ENCODE measurements at places on chromosomes 16 and 17.

- DNase-seq: peak; percentile 68
These were observed 114.8 kb upstream of the NOL11 start for GRCh38 chr17:67602974-67603373.

GRCh38 chr17:77366206-77366557, 225.4 kb downstream of the SEC14L1 start:
- DNase-seq: peak; percentile 71

DNA sequence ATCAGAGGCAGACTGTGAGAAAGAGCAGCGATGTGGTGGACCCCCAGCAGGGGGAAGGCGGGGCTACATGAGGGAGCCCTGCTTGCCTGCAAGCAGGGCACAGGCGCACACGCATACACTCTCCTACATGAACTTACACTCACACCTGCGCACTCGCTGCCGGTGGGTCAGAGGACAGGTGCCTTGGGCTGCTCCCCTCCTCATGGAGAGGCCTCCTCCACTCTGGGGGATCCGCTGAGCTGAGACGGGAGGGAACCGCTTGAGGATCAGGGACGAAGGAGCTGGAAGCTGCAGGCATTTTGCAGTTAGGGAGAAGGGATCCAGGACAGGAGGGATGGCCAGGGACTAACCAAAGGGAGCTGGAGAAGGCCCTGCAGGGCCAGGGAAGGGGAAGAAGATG, 14.2 kb downstream of the OSBPL7 start:
- DNase-seq: no peak

DNA sequence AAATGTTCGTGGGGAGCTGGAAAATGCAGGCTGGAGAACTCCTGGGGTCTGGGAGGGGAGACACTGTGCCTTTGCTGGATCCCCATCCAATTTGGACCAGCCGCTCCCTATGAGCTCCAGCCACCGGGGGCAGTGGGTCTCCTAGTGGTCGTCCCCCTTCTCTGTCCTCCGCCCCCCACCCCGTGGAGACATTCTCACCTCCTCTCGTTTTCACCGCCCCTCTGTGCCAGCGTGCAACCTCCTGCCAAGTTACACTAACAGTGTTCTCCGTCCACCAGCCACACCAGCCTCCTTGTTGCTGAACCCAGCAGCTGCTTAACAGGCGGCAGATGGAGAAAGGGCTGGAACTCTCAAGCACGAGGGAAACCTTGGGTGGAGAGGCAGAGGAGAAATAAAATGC, 67.4 kb upstream of the SOX9 start:
- DNase-seq: no peak

GRCh38 chr17:12316021-12316420, 295.3 kb downstream of the MAP2K4 start:
- DNase-seq: no peak

DNA sequence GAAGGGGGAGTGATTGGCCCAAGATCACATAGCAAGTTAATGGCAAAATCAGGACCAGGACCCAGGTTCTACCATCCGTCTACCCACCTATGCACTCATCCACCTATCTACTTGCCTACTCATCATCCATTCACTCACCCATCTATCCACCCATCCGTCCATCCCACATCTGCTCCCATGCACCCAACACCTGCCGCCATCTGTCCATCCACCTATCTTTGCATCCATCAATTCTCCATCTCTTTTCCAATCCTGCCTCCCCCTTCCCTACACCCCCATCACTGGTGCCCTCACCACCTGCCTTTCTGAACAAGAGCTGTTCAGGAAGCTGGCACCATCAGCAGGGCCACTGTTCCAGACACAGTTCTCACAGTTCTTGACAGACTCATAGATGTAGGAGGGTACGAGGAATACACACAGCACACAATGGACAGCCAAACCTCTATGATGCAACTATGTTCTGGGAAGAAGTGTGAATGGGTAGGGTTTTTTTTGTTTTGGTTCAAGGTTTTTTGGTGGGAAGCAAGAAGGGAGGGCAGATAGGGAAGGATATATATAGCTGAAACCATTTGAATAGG, 4.5 kb downstream of the SAMD14 start:
- no peak for DNase-seq

- DNase-seq: no peak
These were observed 4.7 kb downstream of the PRR29 start for GRCh38 chr17:64002658-64003525.

DNA sequence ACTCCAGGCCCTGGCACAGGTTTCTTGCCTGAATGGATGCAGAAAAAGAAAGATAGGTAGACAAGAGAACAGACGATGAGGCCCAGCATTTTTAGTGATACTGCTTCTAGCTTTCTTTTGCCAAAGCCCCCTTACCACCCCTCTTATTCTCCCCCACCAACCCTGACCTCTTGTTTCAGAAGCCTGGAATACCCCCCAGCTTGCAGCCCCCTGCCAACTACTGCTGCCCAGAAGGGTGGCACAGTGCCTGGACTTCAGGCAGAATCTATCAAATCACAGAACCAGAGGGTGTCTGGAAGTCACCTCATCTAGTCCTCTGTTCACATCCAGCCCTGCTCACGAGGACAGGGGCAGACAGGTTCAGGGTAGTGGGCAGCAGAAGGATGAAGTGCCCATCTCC, 35.6 kb downstream of the NEUROD2 start:
- no peak for DNase-seq

- peak; percentile 73 for DNase-seq
These were observed 53.4 kb downstream of the BRIP1 start for GRCh38 chr17:61809816-61810392.

DNA sequence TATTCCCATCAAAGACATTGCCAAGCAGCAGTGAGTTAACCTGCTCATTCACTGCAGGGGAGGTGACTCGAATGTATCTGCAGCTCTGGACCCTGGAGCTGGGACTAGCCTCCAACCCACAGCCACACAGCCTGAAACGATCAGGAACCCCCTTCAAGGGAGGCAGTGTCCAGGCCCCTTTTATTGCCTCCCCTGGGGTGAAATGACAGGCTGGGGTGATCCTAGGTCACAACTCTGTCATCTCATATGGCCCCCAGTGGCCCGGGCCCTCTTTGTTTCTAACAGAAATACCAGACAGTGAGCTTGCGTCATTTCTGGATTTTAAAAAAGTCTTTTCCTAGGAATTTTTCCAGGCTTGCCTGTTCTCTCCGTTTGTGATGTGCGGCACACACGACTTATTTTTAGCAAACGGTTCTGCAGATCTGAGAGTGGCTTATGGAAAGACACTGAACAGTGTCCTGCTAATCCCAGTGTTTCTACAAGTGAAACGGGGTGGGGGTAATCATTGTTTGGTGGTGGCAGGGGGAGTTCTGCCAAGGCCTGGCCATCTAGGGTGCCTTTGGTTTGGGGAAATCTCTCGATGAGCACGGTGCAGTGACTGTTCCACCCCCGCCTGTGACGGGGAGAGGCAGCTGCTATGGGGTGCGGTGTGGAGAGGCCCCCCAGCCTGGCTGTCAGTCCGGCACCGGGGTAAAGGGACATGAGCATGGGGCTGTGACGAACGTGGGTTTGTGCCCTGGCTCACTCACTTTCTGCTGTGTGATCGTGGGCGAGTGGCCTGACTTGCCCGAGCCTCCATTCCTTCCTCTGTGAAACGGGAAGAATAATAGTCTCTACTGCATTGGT, 27.2 kb downstream of the NAGPA start:
- DNase-seq: no peak

GRCh38 chr17:78684026-78684425, 98.0 kb downstream of the CYTH1 start:
- DNase-seq: peak; percentile 29

DNA sequence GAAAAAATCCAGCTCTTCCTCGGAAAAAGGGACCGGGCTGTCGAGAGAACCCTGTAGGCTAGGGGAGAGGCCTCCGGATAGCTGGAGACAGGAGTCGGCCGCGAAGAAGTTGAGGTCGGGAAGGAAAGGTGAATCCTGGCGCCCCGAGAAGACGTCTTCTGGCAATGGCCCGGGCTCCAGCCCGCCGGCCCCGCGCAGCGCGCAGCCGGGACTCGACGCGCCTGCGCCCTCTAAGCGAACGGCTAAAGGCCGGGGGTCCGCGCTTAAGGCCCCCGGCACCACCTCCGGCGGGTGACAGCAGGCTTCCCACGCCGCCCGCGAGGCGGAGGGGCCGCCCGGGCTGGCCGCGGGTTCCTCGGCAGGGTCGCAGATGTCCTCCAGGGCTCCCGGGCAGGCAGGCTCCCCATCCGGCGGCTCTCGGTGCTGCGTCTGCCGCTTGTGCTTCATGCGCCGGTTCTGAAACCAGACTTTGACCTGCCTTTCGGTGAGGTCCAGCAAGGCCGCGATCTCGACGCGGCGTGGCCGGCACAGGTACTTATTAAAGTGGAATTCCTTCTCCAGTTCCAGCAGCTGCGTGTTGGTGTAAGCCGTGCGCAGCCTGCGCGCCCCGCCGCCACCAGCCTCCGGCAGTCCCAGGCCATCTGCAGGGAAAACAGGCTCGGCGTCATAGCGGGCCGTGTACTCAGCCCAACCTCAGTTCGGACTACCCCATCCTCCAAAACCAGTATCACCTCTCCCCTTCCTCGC, 1.6 kb downstream of the HOXB2 start:
- no peak for DNase-seq

GRCh38 chr17:17087424-17088015, 45.3 kb downstream of the MPRIP start:
- no peak for DNase-seq

GRCh38 chr17:2087597-2088211, 32.8 kb downstream of the HIC1 start:
- no peak for DNase-seq

GRCh38 chr16:3478242-3478925, 16.9 kb downstream of the C16orf90 start:
- DNase-seq: no peak

DNA sequence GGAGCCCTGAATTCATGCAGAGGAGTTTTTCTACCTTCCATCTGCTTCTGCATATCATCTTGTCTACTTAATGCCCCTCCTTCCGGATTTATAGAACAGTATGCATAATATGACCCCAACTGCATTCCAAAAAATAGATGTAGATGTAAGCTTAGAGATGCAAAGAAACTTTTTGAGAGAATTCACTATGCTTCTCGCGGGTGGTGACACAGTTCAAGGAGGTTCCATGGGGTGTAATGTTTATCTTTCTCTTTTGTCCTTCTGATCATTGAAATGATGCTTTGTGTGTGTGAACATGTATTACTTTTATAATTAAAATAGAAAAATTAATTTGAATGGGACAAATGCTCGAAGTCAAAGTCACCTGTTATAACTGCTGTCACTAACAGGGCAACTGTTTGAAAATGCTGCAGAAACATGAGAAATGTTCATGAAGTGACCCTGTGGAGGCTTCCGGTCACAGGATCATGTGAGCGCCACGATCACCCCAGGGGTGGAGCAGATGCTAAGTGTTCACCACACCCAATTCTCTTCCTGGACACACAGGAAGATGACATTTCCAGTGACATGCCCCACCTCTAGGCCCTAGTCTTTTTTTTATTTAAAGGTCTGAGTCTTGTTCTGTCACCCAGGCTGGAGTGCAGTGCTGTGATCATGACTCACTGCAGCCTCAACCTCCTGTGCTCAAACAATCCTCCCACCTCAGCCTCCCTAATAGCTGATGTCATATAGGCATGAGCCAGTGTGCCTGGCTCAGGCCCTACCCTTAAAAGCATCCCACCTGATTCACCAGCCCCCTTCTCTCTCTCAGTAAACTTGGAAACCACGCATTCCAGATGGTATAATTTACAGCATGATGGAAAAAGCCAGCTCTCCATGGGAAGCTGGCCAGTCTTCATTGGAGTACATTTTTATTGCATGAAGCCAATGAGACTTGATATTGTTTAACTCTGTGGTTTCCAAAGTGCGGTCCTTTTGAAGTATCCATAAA, 21.0 kb upstream of the AGRP start:
- DNase-seq: no peak

DNA sequence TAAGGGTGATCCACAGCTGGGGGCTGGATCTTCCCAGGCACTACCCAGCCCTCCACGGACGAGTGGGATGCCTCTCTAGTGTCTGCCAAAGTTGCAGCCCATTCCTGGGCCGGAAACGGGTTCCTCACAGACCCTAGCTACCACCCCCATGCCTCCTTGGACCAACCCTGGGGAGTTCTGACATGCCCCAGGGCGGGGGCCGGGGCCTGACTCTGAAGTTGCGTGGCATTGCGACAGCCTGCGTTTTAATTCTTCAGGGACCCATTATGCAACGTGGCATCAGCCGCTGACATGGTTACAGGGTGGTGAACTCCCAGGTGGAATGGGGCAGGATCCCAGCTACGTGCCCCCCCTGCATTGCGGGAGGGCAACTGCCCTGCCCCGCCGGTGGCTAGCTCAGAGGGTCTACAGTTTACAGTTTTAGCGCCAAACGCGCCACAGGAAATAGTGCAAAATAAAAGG, 2.7 kb downstream of the CBX4 start:
- DNase-seq: no peak

Measured in NCI-H510A treated with DMSO at 0.1 percent for 48 hours (cell line).